Effector memory CD8-positive, alpha-beta T cell (primary cell): ENCODE measurements at places on chromosomes 16 and 17.

DNA sequence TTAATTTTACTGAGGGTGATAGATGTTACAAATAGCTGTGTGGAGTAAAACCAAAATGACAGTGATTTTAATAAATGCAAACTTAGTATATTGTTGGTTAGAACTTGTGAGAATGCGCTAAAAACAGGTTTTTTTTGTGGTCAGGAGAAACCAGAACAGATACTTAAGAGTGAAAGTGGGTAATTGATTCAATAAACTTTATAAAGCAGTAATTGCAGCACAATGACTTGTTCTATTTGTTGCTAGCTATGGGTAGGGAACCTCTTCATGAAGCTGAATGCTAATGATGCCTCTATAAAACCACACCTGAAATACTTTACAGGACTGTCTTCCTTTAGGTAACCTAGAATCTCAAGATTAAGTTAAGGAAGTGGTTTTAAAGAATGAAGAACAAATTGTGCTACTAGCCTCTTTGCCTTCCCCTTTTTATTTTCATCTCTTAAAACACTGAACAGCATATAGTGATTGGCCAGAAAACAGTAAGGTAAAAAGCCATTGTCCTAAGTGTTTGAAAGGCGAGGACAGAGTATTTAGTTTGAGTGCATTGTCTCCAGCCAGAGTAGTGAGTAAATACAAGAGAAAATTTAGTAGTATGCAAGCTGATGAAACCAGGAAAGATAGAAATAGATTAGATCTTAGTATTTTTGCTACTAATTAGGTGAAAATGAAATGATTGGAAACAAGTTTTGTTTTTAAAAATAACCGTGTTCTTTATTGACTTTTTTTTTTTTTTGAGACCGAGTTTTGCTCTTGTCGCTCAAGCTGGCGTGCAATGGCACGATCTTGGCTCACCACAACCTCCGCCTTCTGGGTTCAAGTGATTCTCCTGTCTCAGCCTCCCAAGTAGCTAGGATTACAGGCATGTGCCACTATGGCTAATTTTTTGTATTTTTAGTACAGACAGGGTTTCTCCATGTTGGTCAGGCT lies 6.0 kb downstream of the GGNBP2 start:
- no peak for DNase-seq
- H3K36me3 ChIP-seq = peaks cover 57% of the 10 kb centered on the region
- H3K27ac ChIP-seq = peak overlapping the region; percentile 78
- H3K27me3 ChIP-seq = no peaks in the 10 kb centered on the region

- H3K27me3 ChIP-seq = no peaks in the 10 kb centered on the region
- peak overlapping the region; percentile 98 for H3K27ac ChIP-seq
- peak overlapping the region; percentile 94 for H3K4me3 ChIP-seq
- DNase-seq = peak; percentile 44
These were observed 120.2 kb downstream of the METRNL start for GRCh38 chr17:83199500-83200201.

DNA sequence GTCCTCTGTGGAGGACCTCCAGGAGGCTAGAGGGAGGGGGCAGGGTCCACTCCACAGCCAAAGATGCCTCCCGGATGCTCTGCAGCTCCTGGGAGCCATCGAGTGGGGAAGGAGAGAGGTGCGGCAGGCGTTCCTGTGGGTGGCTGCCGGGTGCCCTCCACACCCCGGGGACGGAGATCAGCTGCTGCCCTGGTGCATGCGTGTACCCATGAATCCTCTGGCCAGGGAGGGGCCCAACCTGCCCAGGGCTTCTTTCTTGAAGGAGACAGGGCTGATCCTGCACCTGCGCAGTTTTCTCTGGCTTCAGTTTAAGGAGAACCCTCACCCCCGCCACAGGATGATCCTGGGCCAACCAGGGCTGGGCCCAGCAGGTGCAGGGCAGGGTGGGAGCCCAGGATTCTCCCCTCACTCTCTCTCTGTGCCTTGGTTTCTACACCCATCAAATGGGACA lies 33.5 kb upstream of the DOC2B start:
- H3K27ac ChIP-seq = no peak overlapping the region
- no peaks in the 10 kb centered on the region for H3K27me3 ChIP-seq
- H3K4me1 ChIP-seq = no peaks in the 10 kb centered on the region

DNA sequence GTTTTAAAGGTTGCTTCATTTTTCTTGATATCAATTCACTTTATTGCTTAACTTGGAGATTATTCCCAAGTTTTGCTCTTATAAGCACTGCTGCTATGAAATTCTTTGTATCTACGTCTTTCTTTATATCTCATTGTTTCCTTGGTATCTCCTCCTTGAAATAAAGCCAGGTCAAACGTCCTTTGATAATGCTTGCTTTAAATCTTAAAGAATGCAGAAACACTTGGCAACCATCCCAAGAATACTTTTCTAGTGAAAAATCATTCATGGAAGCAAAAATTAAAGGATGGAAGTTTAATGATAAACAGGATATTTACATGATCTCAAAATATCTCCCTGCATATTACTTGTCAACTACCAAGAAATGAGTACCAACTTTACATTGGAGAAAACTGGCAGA lies 175.2 kb downstream of the CPPED1 start:
- H3K4me3 ChIP-seq = no peak overlapping the region
- H3K27ac ChIP-seq = no peak overlapping the region
- H3K27me3 ChIP-seq = peaks cover 33% of the 10 kb centered on the region
- DNase-seq = no peak

DNA sequence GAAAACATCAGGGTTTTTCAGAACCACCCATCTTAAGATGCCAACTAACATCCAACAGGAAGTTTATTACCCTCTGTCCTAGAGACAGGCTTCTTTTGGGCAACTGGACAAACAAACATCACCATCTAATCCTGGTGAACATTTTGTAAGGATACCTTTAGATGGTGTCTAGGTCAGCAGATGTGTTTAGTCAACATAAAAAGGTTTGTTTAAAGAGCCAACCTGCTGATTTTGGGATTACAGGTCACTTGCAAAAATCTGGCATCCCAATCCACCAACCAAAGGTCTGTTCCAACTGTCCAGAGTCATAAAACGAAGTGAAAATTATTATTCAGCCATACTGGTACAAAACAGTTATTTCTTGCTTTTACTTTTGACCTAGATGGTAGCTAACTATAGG lies 145.2 kb upstream of the C17orf78 start:
- no peaks in the 10 kb centered on the region for H3K4me1 ChIP-seq
- no peaks in the 10 kb centered on the region for H3K27me3 ChIP-seq
- no peak overlapping the region for H3K27ac ChIP-seq
- DNase-seq = no peak

- H3K27me3 ChIP-seq = peaks cover 27% of the 10 kb centered on the region
- H3K27ac ChIP-seq = no peak overlapping the region
- H3K36me3 ChIP-seq = no peaks in the 10 kb centered on the region
- no peak for DNase-seq
- no peak overlapping the region for H3K4me3 ChIP-seq
These were observed 2.0 kb downstream of the CACNA1H start for GRCh38 chr16:1154887-1155331.

GRCh38 chr17:44220213-44221083 lies 973 bp upstream of the UBTF start:
- peak overlapping the region; percentile 99 for H3K4me3 ChIP-seq
- peaks cover 35% of the 10 kb centered on the region for H3K4me1 ChIP-seq
- H3K36me3 ChIP-seq = peaks cover 40% of the 10 kb centered on the region

GRCh38 chr17:72771734-72772133 lies 320.8 kb downstream of the SLC39A11 start:
- DNase-seq = no peak
- H3K4me1 ChIP-seq = no peaks in the 10 kb centered on the region
- no peaks in the 10 kb centered on the region for H3K27me3 ChIP-seq
